ENCODE measurements at places on chromosomes 1 and 21. TPM values are rescaled to one million over a fixed set of nuclear protein-coding genes. Genes with fewer than 3 reads are reported as not detected.

The FCGR1A gene
- polyA plus RNA-seq: 1.8 TPM

The NGF gene
- 1.4 TPM for polyA plus RNA-seq

The RCAN1 gene
- 41.1 TPM for polyA plus RNA-seq

The DCDC2B gene
- polyA plus RNA-seq: 0.54 TPM

The KCNJ15 gene
- 0.25 TPM for polyA plus RNA-seq

The CYP4Z1 gene
- 0.03 TPM for polyA plus RNA-seq

The SLC44A3 gene
- polyA plus RNA-seq: 70.5 TPM

The CLIC4 gene
- 70.3 TPM for polyA plus RNA-seq
